ENCODE measurements at places on chromosomes 1 and 21.
A peak's percentile ranks its signal among the peaks of the same experiment; 100 is the strongest.

- DNase-seq: no peak
Observed at GRCh38 chr1:79988401-79988800, 981.9 kb upstream of the ADGRL4 start.

DNA sequence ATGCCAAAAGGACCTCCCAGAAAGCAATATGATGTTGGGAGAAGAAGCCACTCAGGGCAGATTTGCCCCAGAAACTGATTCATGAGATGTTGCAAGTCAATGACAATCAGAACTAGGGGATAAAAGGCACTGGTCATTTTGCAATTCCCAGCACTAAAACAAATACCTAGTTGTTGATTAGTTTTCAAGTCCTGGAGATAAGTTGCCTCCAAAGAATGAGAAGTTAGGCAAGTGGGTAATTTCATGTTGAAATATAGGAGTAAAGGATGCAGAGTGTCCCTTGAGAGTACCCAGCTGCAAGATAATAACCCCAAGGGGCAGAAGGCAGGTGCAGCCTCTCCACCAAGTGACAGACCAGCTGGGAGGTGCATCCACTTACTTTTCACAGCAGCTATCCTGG, 363.6 kb downstream of the PBX1 start:
- no peak for DNase-seq

DNA sequence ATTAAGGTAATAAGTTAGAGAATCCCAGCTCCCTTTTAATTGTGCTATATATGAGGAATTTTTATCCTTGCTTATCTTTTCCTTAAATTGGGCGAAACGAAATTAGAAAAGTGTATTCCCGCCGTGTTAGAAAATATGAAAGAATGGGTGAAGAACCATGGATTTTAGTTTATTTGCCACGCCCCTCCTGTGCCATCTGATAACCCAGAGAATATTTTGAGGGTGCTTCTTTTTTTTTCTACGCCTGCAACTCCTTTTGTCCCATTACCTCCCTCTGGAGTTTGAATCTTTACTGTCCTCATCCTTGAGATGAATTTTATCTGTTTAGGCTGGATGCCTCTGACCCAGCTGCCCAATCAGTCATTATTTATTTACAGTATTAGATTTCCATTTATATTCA, 1.6 kb downstream of the TLCD4 start:
- DNase-seq: no peak

DNA sequence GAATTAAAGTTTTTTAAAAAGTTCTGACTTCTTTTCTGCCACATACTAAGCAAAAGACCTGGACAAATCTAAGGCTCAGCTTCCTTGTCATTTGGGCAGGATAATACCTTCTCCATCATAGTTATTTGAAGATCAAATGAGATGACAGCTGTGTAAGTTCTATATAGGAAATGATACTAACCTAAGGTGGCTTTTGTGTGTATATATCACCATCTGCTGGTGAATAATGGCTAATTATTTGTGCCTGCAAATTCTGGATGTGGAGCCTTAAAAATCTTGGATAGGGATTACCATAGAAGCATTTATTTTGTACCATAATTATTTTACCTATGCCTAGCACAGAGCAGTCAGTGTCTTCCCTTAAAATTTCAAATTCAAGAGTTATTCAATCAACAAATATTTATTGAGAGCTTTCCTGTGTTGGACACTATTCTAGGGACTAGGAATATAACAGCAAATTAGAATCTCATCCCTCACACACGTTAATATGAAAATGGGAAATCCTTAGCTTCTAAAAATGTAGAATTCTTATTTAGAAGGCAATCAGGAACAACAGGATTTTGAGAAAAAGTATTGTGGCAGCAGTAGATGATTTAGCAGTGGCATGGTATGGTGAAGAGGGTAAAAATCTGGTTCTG, 89.8 kb downstream of the TMEM200B start:
- peak; percentile 58 for DNase-seq

GRCh38 chr1:117967881-117968280, 38.3 kb downstream of the WDR3 start:
- DNase-seq: no peak

- DNase-seq: peak; percentile 11
Observed at GRCh38 chr1:239817276-239817675, 274.4 kb upstream of the FMN2 start.

DNA sequence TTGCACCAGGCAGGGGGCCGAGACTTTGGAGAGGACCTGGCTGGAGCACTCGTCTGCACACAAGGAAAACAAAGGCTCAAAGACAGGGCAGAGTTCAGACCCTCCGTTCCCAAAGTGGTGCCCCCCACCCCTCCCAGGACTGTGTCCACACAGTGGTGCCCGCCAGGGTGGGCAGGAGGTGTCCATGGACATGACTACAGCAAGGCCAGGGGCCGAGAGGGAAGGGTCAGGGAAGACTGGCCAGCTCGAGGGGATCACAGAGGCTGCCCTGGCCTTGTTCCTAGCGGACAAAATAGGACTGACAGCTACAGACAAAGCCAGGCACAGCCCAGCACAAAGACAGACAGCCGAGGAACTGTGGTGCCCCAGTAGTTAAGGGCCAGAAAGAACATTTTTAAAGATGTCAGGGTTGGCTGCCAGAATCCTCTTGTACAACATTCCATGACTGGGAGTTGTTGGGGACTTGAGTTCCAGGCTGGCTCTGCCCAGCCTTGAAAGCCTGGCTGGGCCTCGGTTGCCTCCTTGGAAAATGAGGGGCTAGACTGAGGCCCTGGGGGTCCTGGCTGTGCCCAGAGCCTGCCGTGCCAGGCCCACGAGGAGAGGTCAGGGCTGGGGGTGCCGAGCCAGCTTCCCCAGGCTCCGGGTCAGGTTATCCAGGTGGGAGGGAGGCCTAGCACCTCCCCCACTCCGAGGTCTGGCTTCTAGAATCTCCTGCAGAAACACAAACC, 63.7 kb downstream of the SLX9 start:
- DNase-seq: no peak
